Purkinje cell (primary cell): ENCODE measurements at places on chromosomes 4 and X. TPM values are rescaled to one million over a fixed set of nuclear protein-coding genes. Genes with fewer than 3 reads are reported as not detected.

NPY5R gene
- polyA plus RNA-seq: 2.2 TPM in 1 of 2 replicates, not detected in the other

ALB gene
- 1.1 and 3.3 TPM in 2 replicates for polyA plus RNA-seq

ARMCX1 gene
- polyA plus RNA-seq: 39.2 and 45.7 TPM in 2 replicates

MAGED4B gene
- 4.9 and 9.5 TPM in 2 replicates for polyA plus RNA-seq

ADAM29 gene
- polyA plus RNA-seq: 0.86 and 1.8 TPM in 2 replicates

UBA1 gene
- polyA plus RNA-seq: 66.3 and 88.7 TPM in 2 replicates

PORCN gene
- 11.5 and 19.8 TPM in 2 replicates for polyA plus RNA-seq

PRDM8 gene
- 0.43 and 2.6 TPM in 2 replicates for polyA plus RNA-seq

C4orf36 gene
- not detected in 2 replicates for polyA plus RNA-seq

MFAP3L gene
- 32.3 and 43.4 TPM in 2 replicates for polyA plus RNA-seq

TMPRSS11A gene
- polyA plus RNA-seq: 0.60 and 1.2 TPM in 2 replicates
